ENCODE measurements at places on chromosomes 12 and 14. TPM values are rescaled to one million over a fixed set of nuclear protein-coding genes. Genes with fewer than 3 reads are reported as not detected.

GRCh38 chr12:92530706-92531105, 172.1 kb upstream of the PLEKHG7 start:
- no peak for DNase-seq
- H3K4me1 ChIP-seq, result no peaks in the 10 kb centered on the region
- H3K27ac ChIP-seq, result no peak overlapping the region
- no peaks in the 10 kb centered on the region for H3K36me3 ChIP-seq
- no peaks in the 10 kb centered on the region for H3K27me3 ChIP-seq
- no peak overlapping the region for H3K4me3 ChIP-seq

- no peaks in the 10 kb centered on the region for H3K36me3 ChIP-seq
- no peak overlapping the region for H3K4me3 ChIP-seq
- H3K4me1 ChIP-seq, result no peaks in the 10 kb centered on the region
Measured at GRCh38 chr14:98966016-98966415, 306.0 kb downstream of the BCL11B start.

The ARHGEF40 gene
- total RNA-seq, result 44.0 TPM

The PLEKHG3 gene
- 48.9 TPM for total RNA-seq

The HOXC12 gene
- total RNA-seq, result not detected

DNA sequence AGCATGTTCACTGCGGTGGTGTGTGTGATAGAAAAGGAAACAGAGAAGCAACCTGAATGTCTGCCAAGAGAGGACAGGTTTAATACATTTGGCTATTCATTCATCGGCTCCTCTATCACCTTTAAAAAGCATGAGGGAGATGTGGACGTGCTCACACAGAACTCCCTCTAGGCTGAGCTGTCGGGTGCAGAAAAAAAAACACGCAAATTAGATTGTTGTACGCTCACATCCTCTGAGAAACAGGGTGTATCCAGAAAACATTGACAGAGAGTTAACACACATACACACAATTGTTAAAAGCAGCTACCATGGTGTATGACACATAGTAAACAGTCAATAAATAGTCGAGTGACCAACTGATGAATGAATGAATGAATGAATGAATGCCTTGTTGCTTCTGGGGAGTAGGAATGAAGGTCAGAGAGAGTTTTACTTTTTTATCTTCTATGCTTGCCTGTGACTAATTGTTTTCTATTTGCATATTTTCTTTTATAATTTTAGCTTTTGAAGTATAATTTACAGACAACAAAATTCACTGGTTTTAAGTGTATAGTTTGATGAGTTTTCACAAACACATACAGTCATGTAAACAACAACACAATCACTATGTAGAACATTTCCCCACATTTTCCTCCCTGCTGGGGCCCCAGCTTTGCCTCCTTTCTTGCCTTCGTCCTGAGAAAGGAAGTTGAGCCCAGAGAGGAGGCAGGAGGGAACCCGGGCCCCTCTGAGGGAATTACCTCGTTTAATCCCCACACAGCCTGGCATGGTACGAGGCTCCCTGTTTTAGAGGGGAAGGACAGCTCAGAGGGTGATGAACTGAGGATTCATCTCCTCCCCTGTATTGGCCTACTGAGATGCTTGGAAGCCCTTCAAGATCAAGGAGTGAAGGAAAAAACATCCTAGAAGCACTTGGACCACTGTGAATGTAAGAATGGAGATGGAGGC, 19.7 kb upstream of the FAM222A start:
- no peak for DNase-seq
- no peaks in the 10 kb centered on the region for H3K36me3 ChIP-seq
- no peaks in the 10 kb centered on the region for H3K4me1 ChIP-seq
- H3K27me3 ChIP-seq, result no peaks in the 10 kb centered on the region
- no peak overlapping the region for H3K27ac ChIP-seq

The CCDC196 gene
- not detected for total RNA-seq
